ENCODE measurements at places on chromosomes 5 and 9.

- DNase-seq: no peak
Measured at GRCh38 chr9:94936419-94936818, 209.9 kb downstream of the AOPEP start.

- no peak for DNase-seq
Measured at GRCh38 chr5:43780586-43780985, 177.6 kb downstream of the NNT start.

- DNase-seq: no peak
Measured at GRCh38 chr5:661891-662750, 31.0 kb downstream of the TPPP start.

DNA sequence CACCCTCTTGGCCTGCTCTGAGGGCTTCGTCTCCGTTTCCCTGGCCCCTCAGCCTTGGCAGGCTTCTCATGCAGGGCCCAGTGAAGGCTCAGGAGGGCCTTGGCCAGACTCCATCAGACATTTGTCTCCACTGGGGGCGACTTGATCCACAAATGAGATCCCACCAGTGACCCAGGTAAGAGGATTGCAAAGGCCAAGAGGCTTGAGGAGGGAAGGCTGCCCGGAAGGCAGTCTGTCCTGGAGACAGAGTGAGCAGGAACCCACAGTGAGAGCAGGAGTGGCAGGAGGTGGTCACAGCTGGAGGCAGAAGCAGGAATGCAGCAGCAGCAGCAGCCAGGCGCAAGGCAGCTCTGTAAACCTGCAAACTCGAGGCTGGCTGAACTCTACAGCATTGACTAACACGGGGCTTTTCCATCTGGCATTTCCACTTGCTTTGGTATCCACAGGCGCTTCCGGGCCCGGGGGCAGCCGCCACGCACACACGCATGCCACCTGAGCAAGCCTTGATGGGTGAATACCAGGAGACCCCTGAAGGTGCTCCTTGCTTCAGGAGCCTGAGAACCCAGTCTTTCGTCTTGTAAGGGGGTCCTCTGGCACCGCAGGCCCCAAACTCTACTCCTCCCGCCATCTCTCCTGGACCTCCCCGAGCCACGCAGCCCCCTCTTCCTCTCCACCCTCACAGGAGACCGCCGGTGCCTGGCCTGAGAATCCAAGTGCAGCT lies 14.7 kb downstream of the MGAT1 start:
- no peak for DNase-seq

DNA sequence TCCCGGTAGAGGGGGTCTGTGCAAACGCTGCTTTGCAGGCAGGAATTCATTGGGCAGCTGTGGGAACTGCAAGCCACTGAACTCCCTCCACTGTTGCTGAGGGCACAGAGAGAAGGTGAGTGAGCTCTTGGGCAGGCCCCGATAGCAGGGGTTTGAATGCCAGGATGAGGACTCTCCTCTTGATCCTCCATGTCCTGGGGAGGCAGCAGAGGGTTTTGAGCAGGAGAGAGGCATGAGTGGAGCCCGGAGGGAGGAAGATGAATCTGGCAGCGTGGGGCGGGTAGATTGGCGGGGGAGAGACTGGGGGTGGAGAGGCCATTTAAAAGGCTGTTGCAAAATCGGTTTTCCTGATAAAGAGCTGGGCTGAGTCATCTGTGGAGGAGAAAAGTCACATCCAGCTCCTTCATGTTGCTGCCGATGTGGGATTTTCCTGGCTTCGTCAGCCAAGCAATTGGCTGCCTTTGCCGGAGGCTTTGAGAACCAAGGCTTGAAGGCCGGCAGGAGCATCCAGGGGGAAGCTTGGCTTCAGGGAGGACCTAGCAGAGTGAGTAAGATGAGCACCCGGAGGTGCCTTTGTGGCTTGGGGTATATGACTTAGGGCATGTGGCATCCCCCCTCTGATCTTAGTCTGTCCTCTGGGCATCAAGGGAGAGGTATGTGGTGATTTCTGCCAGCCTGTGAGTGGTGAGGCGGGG lies at the start of gene SYNPO:
Gene SYNPO (plus strand): TSS at position 350 of the 695 bp plus-strand sequence. CDS start 7,616 bp downstream, outside the sequence.
- DNase-seq: no peak

- peak; percentile 27 for DNase-seq
Measured at GRCh38 chr5:150448952-150449516, 505 bp downstream of the RPS14 start.

GRCh38 chr5:44356231-44356630 lies 33.0 kb downstream of the FGF10 start:
- DNase-seq: no peak

Measured in stimulated activated CD4-positive, alpha-beta T cell treated with anti-CD3 and anti-CD28 coated beads, Interleukin-15, amount 100 ng/mL, for 24 hours (primary cell).